ELF-1 (cell line): ENCODE measurements at places on chromosomes 12 and 14.

DNA sequence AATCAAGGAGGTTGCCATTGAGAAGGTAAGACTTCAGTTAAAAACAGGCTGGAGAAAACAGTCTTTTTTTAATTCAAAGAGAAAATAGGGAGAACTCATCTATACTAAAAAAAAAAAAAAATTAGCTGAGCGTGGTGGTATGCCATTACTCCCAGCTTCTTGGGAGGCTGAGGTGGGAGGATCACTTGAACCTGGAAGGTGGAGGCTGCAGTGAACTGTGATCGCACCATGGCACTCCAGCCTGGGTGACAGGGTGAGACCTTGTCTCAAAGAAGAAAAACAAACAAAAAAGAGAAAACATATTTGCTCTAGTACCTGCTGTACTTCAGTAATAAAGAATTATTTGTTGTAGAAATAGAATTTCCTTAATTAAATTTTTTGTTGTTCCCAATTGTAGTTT is 68.6 kb downstream of the DNAH10 start:
- no peak for DNase-seq

- DNase-seq = no peak
Observed at GRCh38 chr12:63869656-63870055, 25.2 kb downstream of the SRGAP1 start.

- no peak for DNase-seq
Observed at GRCh38 chr12:21547437-21547836, 21.3 kb downstream of the SPX start.

- DNase-seq = no peak
Observed at GRCh38 chr12:70581208-70581607, 56.0 kb downstream of the PTPRB start.

DNA sequence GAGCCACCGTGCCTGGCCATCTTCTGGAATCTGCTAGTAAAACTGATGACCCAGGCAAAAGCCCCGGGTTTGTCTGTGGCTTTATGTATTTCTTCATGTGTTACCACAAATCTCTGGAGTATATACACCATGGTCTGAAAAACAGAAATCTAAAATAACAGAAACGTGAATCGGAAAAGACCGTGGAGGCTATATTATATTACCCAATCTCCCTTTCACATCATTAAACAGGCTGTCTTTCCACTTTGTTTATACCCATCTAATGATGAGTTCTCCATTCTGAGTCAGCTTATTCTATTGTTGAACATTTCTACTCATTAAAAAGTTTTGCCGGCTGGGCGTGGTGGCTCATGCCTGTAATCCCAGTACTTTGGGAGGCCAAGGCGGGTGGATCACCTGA is 9.5 kb upstream of the AJUBA start:
- no peak for DNase-seq

DNA sequence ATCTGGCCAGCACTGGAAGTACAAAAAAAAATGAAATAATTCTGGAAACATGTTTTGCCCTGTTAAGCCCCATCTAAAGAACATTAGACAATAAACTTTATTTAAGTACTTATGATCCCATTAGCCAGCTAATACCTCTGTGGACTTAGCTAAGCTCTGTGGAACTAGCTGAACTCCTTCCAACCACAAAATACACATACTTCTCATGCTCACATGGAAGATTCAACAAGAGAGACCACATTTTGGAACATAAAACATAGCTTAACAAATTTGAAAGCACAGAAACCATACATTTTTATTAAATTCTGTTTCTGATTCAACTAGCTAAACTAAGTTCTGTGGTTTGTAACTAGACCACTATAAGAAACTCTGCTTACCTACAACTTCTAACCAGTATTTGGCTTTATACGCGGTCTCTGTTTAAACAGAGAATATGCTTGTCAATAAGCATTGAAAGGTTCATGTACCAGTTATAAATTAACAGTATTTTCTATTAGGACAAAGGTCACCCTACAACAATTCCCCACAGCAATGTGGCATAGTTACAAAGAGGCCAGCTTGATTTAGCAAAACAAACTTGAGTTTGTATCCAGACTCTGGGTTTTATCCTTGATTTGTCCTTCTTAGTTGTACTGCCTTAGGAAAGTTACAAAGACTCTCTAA is 300.1 kb downstream of the C12orf50 start:
- DNase-seq = no peak

GRCh38 chr14:76812093-76812421 is 625 bp downstream of the ANGEL1 start:
- no peak for DNase-seq

DNA sequence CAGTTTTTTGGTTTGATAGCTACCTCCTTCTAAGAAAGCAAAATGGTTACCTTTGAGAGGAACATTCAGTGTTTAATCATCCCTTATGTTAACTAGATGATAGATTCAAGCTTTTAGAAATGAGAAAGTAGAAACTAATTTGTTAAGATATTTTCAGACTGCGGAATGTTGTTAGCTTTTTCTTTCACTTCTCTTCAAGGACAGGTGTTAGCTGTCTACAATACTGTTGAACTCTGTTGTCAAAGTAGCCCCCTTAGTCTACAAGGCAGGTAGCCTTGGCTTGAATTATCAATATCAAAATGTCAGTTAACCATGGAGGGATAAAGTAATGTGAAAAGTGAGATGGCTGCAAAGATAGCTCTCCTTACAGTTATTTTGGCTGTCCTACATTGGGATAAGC is 14.8 kb downstream of the MAPK1IP1L start:
- DNase-seq = no peak

DNA sequence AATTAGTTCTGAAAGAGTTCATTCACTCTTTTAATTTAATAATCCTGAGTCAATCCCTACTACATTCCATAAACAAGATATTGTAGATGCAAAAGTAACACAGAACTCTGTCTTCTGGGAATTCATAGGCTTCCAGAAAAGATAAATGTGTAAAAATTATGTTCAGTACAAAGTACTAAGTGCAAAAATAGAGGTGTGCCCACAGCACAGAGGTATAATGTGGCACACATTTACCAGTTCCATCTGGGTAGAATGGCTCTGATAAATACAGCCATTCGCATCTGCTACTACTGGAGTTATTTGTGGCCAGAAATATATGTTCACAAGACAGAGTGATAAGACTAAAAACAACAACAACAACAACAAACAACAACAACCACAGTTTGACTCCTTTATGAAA is 111.6 kb upstream of the PTPRB start:
- DNase-seq = no peak
